ENCODE measurements at places on chromosomes 12 and 14. TPM values are rescaled to one million over a fixed set of nuclear protein-coding genes. Genes with fewer than 3 reads are reported as not detected.

CCDC197 gene
- not detected for total RNA-seq

DNA sequence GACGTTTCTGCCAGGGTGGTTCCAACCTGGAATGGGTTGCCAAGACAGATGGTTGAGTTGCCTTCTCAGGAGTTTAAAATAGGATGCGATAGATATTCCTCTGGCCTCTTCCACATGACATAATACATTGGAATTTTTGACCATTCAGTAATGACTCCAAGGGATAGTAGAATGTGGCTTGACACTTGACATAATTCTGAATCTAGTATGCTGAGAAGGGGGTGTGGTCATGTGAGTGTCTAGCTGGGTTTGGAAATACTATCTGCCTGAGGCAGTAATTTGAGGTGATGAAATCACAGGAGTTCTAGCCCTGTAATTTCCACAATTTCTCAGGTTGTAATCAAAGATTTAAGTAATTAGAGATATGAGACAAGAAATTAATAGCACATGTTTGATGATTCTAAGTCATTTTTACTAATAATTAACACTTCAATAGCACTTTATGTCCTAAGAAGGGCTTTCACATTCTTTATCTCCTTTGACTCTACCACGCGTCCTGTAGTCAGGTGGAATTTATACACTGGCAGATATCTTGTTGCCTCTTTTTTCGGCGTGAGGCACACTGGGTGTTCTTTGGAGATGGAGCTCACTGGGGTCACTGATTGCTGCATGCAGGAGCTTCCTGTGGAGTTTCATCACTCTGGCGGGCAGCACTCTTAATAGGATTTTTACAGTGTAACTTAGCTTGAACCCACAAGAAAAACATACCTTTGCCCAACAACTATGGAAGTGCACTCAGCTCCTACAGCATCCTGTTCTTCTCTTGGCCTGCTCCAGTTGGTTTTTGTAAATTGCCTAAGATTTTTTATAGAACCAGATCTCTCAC is 3.2 kb upstream of the AMIGO2 start:
- H3K4me3 ChIP-seq, result no peak overlapping the region
- H3K27me3 ChIP-seq, result no peaks in the 10 kb centered on the region
- no peak for DNase-seq
- no peaks in the 10 kb centered on the region for H3K36me3 ChIP-seq

DNA sequence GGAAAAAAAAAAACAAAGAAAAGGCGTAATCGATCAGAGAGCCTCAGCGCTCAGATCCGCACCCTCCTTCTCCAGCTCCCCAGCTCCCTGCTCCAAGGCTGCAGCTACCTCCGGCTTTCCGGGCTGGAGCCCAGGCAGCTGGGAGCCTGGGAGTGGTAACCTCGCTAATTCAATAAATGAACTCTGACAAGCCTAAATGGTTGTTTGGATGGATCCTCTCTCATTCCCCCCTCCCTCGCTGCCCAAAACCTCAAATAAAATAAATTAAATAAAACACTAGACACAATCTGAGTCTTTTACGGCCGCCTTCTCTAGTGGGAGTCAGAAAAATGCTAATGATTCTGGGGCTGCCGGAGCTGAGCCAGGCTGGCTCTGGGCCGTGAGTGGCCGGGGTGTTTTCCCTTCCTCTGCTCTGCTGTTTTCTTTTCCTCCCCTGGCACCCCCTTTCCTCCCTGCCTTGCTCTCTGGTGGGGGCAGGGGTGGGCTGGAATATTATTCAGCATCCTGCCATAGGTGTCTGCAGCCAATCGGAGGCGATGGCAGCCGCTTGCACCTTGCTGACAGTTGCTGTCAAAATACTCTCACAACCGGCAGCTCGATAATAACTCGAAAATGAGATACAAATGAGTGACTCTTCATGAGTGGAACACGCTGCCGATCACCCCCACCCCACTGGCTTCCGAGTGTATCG is 76.1 kb downstream of the RBM19 start:
- no peak overlapping the region for H3K4me3 ChIP-seq
- DNase-seq, result no peak
- H3K27ac ChIP-seq, result no peak overlapping the region

DNA sequence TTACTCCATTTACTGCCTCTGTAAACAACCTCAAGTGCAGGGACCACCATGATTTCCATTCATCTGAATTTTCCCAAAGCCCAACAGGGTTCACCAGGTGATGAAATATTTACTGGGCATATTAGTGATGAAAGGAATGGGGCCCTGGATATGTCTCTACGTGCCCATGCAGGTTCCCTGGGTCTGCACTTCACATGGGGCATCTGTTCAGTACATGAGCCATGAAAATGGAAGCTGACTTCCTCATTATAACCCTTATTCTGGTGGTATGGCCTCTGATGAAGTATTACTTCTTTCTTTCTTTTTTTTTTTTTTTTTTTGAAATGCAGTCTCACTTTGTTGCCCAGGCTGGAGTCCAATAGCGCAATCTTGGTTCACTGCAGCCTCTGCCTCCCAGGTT is 26.5 kb upstream of the CORO1C start:
- no peaks in the 10 kb centered on the region for H3K27me3 ChIP-seq
- H3K27ac ChIP-seq, result no peak overlapping the region
- H3K36me3 ChIP-seq, result no peaks in the 10 kb centered on the region
- H3K4me1 ChIP-seq, result no peaks in the 10 kb centered on the region
- no peak for DNase-seq

NEK9 gene
- total RNA-seq, result 89.8 TPM

PMCH gene
- total RNA-seq, result not detected

DNA sequence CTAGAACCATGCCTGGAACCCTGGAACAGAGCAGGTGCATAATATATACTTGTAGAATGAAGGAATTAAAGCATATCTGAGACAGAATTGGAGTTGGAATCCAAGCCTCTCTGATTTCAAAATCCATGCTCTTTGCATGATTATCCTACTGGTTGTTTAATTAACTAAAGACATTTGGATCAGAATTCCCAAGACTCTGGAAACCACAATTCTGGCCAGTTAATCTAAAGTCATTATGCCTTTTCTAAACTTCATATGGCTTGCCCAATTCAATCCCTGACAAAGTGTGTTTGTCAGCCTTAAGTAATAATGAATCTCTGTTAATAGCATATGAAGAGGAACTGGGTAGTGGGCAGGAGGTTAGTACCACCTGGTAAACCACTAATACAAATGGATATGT is 422.6 kb downstream of the ATP23 start:
- H3K4me1 ChIP-seq, result no peaks in the 10 kb centered on the region
- H3K27me3 ChIP-seq, result no peaks in the 10 kb centered on the region
- H3K4me3 ChIP-seq, result no peak overlapping the region

- no peaks in the 10 kb centered on the region for H3K4me1 ChIP-seq
- no peak overlapping the region for H3K27ac ChIP-seq
- no peaks in the 10 kb centered on the region for H3K36me3 ChIP-seq
- no peak for DNase-seq
Measured at GRCh38 chr12:77995436-77996167, 164.9 kb downstream of the NAV3 start.

RD3L gene
- total RNA-seq, result not detected

DNA sequence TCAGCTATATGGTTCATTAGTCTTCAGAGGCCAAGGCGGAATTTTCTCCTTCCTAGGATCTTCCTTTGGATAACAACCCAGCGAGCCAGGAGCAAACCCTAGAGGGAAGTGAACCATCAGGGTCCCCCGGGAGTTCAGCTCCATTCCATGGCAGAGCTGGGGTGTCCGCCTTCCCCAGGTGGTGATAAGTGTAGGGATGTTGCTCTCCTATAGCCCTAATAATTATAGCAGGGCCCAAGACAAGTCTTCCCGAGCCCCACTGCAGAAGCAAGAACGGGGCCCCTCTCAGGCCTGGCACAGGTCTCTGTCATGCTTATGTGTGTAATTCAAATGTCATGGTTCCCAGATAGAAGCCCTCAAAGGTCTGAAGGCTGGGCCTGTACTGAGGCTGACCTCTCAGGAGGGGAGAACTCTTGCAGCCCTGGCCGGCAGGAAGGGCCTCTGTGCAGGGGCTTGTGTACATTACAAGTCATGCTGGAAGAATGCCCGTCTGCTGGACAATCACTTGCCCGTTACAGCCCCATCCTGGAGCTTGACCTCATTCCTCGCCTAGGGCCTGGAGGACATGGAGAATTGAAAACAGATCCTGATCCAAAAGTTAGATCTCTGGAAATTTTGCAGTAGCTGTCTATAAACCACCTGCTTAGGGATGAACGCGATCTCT is 17.3 kb downstream of the LRTM2 start:
- no peak for DNase-seq
- H3K27ac ChIP-seq, result no peak overlapping the region
- no peaks in the 10 kb centered on the region for H3K36me3 ChIP-seq
- no peak overlapping the region for H3K4me3 ChIP-seq

AJUBA gene
- total RNA-seq, result 27.9 TPM

- no peak for DNase-seq
- no peak overlapping the region for H3K27ac ChIP-seq
- no peaks in the 10 kb centered on the region for H3K27me3 ChIP-seq
- H3K4me3 ChIP-seq, result no peak overlapping the region
- H3K36me3 ChIP-seq, result no peaks in the 10 kb centered on the region
Measured at GRCh38 chr12:5742258-5742657, 202.8 kb downstream of the ANO2 start.

GRCh38 chr14:77889971-77890442 is 90.1 kb downstream of the ADCK1 start:
- no peak overlapping the region for H3K4me3 ChIP-seq
- no peak for DNase-seq
- H3K36me3 ChIP-seq, result no peaks in the 10 kb centered on the region
- no peaks in the 10 kb centered on the region for H3K27me3 ChIP-seq

DNA sequence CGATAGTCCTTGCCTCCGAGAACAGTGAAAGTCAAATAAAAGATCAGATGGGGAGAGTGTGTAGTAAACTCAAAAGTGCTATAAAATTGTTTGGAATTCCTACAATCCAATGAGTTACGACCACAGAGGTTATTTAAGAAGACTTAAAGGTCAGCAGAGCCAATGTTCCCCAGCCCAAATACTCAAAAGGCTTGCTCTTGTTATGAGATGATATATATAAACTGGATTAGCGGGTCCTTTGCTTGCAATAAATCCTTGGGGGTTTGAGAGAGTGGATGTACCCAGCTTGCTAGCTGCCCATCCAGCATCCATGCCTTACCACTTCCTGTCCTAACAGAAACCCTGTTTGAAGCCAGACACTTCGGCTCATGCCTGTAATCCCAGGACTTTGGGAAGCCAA is 29.0 kb upstream of the MED13L start:
- no peak overlapping the region for H3K4me3 ChIP-seq
- H3K36me3 ChIP-seq, result no peaks in the 10 kb centered on the region
- DNase-seq, result no peak
- no peak overlapping the region for H3K27ac ChIP-seq

DNA sequence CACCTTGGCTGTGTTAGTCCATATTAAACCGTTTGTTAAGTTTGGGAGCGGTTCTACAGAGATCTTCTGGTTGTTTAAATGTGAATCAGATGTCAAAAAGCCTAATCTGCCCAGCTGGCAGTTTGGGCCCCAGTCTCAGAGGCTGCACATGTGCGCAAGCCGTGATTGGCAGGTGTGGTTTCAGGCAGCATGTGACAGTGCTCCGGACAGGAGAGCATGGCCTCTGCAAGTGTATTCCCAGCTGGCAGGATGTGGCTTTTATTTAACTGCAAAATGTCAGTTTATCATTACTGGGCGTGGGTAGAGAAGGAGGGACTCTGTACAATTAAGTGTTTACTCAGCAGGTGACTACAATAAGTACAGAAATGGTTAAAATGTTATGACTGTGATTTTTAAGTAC is 77.5 kb downstream of the PELI2 start:
- no peak for DNase-seq
- no peak overlapping the region for H3K27ac ChIP-seq
- no peaks in the 10 kb centered on the region for H3K4me1 ChIP-seq
- no peaks in the 10 kb centered on the region for H3K27me3 ChIP-seq
- no peaks in the 10 kb centered on the region for H3K36me3 ChIP-seq

DNA sequence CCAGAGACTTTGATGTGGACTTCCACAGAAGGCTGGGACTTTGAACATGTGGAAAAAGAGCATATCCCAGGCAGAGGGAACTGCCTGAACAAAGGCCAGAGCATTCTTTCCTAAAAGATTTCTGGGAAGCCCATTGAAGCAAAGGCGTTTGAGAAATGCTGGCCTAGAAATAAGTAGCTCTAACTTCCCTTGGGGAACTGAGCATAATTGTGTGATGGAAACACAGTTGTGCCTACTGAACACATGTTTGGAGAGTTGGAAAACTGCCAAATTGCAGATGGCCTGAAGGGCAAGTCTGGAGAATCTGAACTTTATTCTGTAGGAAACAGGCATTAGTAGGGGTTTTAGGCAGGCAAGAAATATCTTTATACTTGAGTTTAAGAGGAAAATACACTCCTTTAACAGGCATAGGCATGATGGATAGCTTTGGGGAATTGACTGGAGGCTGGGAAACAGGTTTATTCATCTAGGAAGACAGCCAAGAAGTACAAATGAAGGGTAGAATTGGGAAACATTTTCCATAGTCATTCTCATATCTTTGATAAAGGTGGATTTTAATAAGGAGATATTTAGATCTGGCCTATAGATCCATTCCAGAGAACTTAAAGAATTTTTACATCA is 134.1 kb downstream of the TPH2 start:
- H3K36me3 ChIP-seq, result no peaks in the 10 kb centered on the region
- no peak overlapping the region for H3K27ac ChIP-seq
- H3K27me3 ChIP-seq, result no peaks in the 10 kb centered on the region
- DNase-seq, result no peak
- H3K4me1 ChIP-seq, result no peaks in the 10 kb centered on the region

- no peaks in the 10 kb centered on the region for H3K27me3 ChIP-seq
- H3K36me3 ChIP-seq, result no peaks in the 10 kb centered on the region
- no peaks in the 10 kb centered on the region for H3K4me1 ChIP-seq
- no peak overlapping the region for H3K27ac ChIP-seq
Measured at GRCh38 chr14:35512765-35513164, 21.2 kb upstream of the INSM2 start.

CLIP1 gene
- total RNA-seq, result 84.1 TPM

DNA sequence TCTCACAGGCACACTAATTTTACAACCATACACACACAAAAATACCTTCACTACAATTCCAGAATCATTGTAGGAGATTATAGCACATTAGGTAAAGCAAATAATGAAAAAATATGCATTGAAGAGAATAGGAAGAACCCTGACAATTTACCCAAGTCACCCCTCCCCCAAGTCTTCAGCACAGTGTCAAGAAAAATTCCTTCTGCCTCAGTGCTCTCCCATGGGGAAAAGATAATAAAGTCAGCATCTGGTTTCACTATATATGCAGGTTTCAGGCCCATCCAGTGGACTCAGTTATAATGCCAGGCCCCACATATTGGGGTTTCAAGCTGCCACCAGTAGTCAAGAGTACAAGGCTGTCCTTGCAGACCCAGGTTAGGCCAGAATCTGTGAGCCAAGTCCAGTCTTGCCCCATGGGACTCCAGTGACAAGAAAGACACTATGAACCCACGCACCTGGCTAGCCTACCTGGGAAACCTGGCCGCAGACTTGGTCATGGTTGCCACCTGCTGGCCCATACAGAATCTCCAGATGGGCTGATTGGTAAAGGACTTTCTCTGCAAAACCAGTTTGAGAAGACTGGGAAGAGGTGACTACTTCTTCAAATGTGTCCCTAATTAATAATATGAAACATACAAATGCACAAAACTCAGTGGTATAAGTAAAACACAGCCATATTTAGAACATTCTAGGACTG is 398.6 kb upstream of the FLRT2 start:
- H3K4me1 ChIP-seq, result no peaks in the 10 kb centered on the region
- H3K27ac ChIP-seq, result no peak overlapping the region
- H3K36me3 ChIP-seq, result no peaks in the 10 kb centered on the region
- no peaks in the 10 kb centered on the region for H3K27me3 ChIP-seq

SELPLG gene
- 2.6 TPM for total RNA-seq
